ENCODE measurements at places on chromosomes 2 and 18.

- DNase-seq, result peak; percentile 88
Measured at GRCh38 chr18:9474108-9474982, 968 bp upstream of the RALBP1 start.

DNA sequence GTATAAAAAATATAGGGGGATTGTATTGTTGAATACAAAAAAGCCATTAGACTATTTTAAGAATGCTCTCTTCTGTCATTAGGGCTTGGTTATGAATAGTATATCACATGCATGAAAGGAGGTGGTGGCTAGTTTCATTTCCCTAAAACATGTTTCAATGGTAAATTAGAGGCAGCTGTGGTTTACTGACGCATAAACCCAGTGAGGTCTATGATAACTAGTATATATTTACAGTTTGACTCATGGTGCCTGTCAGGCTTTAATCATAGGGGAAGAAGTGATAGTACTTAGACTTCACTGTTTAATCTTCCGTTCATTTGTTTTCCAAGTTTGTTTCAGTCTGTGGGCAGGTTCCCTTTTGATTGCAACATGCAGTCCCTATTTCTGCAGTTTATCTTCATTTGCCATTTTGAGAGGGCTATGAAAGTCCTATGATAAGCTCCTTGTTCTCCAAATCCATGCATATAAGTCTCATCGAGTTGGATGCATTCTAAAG, 55.1 kb upstream of the MAP4K3 start:
- peak; percentile 94 for DNase-seq

GRCh38 chr2:86038291-86039081, 67.2 kb downstream of the POLR1A start:
- DNase-seq, result peak; percentile 65

- DNase-seq, result no peak
Measured at GRCh38 chr2:134975281-134976009, 56.8 kb downstream of the CCNT2 start.

GRCh38 chr2:9226458-9227380, 20.1 kb downstream of the ASAP2 start:
- no peak for DNase-seq

- no peak for DNase-seq
Measured at GRCh38 chr2:221203125-221203524, 369.0 kb downstream of the EPHA4 start.

GRCh38 chr18:44740000-44740399, 59.3 kb downstream of the SETBP1 start:
- DNase-seq, result no peak

- no peak for DNase-seq
Measured at GRCh38 chr2:227597036-227597435, 1.7 kb upstream of the SCYGR2 start.

DNA sequence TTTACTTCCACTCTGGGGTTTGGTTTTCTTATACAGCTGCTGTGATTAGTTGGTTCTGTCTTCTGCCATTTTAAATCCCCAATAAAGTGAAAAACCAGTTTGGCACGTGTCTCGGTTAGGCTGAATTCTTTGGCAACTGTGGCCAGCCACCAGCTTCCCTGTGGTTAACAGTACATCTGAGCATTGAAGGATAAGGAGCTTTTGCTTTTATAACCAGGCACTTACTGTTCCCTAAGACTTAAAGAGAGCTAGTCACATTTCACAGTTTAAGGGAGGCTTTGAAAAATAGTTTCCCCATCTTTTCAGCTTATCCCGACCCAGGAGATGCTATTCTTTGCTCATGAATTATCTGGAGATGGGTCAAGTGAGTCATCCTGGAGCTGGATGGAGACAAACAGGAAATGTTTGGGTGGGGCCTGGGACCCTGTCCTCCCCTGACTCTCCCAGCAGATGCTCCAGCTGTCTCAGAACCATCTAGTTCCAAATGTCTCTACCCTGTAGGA, 57.3 kb upstream of the EML6 start:
- peak; percentile 91 for DNase-seq

DNA sequence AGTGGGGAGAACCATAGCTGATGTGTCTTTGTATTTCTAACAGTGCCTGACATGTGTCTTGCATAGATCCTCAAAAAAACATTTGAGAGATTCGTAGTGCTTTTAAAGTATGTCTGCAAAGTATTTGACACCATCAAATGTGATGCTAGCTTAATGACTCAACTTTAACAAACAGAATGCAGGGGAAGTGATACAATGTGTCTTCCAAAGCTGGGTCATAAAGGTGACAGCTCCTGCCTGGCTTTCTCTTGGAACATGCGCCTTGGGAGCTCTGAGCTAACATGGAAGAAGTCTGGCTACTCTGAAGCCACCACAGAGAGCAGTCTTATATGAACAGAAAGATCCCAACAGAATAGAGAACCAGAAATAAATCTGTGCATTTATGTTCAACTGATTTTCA, 78.2 kb downstream of the C1D start:
- DNase-seq, result peak; percentile 37

GRCh38 chr2:215269397-215270117, 42.3 kb upstream of the ATIC start:
- DNase-seq, result peak; percentile 76

GRCh38 chr2:173054466-173054865, 21.2 kb upstream of the MAP3K20 start:
- peak; percentile 86 for DNase-seq

DNA sequence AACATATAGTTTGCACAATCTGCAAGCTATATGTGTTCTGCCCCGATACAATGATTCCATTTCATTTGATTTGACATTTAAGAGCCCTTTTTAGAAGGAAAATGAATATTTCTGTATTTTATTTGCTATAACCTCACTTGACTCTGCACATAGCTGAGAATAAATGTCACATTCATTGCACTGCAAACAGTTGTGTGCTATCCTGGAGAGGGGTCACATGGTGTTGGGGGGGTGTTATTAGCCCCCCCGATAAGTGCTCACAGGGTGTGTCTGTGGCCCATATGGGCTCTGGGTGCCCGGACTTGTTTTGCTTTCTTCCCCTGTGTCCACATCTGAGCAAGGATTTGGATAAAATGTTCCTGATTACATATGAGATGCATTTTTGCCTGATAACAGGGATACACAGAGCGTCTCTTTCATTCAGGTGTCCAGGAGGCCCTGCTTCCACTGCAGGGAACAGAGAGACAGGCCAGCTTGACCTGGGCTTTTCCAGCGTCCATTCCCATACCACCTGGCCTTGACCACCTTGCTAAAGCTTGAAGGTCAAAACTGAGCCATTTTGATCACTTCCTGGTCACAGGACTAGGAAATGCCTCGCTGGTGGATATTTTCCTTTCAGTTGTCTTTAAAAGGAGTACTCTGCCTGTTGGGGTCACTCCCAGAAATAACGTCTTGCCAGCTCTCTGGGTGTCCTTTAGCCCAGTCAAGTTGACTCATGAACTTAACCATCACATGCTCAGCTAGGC, 38.4 kb upstream of the ID2 start:
- DNase-seq, result no peak

DNA sequence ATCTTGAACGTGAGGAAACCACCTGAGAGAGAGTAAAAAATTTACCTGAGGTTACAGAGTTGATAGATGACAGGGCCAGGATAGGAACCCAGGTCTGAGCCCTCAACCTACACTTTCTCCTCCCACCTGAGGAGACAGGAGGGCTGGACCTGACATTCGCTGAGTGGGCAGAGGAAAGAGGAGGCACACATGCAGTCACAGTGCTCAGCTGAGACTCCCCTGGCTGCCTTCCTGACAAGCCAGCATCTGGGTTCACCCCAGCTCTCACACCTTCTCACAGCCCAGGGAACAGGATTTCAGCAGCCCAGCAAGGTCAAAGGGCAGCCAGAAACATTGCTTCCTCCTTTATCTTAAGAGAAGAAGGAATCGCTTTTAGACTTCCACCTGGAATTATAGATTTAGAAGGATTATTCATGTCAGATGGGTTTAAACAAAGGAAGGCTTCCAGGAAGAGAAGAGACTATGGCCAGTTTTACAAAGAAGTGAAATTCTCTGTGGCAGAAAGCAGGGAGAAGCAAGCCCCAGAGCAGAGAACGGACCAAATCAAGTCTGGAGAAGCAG, 18.1 kb upstream of the PKDCC start:
- DNase-seq, result no peak

DNA sequence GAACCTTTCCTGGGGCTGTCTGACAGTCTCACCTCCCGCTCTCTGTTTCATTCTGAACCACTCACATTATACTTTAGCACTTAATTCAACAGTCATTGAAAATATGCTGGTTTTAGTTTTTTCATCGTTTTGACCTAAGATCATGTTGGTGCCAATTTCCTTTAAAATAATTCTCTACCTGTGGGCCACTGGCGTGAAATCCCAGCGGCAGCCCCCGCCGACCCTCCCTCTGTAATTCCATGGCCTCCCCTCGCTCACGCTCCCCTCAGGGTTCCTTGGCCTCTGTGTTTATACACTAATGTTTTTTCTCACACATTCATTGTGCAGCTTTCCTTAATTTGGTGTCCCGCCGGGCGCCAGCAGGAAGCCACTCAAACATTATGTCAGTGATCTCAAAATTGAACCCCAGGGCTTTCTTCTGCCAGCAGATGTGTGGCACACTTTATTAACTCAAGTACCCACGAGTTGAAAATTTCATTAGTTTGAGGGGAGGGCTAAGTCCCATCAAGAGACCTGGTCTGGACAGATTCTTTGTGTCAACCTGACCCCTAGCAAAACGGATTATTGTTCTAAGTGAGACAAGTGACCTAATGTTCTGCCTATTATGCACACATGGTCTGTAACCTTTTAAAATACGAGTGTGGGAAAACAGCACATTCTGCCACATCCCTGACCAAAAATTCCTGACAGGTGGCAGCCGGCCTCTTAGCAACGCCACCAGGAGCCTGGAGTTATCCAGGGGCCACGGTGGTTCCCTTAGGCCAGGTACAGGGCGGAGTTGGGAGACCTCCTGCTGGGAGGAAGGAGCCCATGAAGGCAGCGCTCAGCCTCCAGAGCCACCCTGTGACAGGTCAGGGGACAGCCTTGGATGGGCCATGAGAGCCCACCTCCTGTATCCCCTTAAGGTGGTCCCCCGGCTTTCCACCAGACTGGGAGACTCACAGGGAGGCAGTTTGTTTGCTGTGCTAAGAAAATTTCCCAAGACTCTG, 53.1 kb downstream of the APOB start:
- no peak for DNase-seq

- DNase-seq, result peak; percentile 40
Measured at GRCh38 chr18:74234326-74235171, 57.2 kb downstream of the CYB5A start.

- DNase-seq, result no peak
Measured at GRCh38 chr18:13211534-13211933, 7.0 kb upstream of the LDLRAD4 start.

DNA sequence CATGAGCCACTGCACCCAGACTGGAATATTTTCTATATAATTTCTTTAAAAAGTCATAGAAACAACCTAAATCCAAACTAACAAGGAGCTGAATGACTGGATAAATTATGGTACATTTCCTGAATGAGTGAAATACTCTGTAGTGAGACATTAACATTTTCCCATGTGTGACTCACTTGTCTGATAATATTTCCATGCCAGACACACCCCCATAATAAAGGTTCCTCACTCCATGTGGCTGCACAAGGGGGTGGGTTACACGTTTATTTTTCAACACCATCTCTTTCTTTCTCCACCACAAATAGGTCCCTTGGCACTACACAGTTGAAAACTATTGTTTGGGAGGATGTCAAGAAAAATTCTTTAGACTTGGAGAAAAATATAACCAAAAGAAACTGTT, 266.3 kb upstream of the LYPD1 start:
- peak; percentile 50 for DNase-seq

DNA sequence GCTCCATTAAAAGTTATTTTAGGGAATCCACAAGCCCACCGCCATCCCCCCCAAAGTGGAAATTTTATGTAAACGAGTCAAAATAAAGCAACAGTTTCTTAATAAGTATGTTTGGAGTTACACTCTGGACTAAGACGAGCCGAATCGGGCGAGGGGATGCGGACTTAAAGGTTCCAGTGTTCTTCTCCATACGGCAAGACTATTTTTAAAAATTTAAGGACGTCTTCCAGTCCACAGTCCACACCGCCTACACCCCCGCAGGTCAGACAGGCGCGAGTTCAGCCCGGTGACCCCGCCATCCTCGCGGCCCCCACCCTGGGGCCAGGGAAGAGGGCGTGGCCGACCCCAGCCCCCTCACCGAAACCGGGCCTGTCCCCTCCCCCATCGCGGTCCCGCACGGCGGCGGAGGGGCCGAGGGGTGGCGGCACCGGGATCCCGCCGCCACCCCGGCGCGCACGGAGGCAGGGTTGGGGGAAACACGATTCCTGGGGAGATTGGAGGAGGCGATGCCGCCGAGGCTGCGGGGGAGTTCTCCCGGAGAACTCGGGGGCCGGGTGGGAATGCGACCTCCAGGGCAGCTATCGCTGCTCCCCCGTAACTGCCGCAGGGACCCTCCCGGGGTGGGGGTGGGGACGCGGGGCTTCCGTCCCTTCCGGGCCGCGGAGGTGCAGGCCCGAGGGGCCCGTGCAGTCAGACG, 24.5 kb upstream of the SMAD7 start:
- DNase-seq, result no peak

DNA sequence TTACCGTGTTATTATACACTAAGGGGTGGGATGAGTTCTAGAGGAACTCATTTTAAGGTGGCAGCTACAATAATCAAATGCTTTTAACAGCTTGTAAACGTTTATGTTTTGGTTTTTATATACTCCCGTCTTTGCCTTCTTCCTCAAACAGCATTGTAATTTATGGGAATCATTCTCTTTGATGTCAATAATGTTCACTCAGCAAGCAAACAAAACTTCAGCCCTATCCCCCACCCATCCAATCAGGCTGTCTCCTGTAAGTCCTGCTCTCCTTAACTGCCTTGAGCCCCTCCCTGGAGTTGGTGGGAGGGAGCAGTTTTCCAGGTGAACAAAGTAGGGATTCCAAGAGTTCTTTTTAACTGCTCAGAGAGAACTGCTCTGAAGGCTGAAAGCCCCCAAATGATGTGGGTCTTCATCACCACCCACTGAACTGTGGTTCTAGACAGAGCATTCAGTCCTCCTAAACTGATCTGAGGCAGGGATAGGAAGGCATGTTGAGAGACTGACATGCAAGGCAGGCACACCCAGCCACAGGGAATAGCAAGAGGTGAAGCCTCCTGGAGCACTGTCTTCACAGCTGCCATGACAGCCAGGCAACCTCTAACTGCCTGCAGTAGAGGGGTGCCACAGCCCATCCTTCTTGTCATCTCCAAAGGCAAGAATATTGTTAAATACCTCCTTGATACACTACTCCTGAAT, 17.5 kb downstream of the MYO5B start:
- DNase-seq, result no peak

GRCh38 chr18:72908181-72908580, 40.4 kb upstream of the NETO1 start:
- DNase-seq, result peak; percentile 26

DNA sequence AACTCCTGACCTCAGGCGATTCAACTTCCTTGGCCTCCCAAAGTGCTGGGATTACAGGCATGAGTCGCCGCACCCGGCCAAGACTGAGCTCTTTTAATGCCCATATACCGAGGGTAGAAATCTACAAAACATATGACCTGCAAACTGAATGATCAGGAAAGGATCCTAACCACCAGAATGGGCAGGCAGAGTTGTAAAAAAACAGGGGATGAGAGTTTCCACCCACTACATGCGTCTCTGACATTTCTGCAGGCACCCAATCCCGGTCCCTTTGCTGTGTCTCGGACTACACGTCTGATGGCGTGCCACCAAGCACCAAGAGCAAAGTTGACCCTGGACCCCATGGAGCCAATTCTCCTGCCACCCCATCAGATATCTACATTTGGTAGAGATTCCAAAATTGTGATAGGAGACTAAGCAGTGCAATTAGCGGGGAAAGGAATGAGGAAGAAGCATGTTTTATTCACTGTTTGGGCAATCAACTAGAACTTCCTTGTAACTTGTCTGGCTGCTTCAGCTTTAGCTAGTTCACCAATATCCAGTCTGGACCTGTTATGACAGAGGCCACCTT, 74.1 kb downstream of the ATP8B1 start:
- DNase-seq, result peak; percentile 51

GRCh38 chr18:33840212-33840593, 262.2 kb downstream of the ASXL3 start:
- DNase-seq, result no peak

Measured in EH (cell line).